ENCODE measurements at places on chromosomes 16 and 17.

DNA sequence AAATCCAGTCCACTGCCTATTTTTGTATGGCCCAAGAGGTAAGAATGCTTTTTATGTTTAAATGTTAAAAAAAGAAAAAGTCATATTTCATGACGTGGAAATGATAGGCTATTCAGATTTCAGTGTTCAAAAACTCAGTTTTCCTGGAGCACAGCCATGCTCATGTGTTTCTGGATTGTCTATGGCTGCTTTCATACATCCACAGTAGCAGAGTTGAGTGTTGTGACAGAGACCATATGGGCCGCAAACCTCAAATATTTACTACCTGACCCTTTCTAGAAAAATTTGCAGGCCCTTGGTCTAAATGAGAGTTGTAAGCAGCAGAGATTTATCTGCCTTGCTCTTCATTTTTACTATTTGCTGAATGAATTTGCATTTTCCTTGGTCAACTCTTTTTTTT lies 264.1 kb downstream of the CBLN1 start:
- DNase-seq: no peak

DNA sequence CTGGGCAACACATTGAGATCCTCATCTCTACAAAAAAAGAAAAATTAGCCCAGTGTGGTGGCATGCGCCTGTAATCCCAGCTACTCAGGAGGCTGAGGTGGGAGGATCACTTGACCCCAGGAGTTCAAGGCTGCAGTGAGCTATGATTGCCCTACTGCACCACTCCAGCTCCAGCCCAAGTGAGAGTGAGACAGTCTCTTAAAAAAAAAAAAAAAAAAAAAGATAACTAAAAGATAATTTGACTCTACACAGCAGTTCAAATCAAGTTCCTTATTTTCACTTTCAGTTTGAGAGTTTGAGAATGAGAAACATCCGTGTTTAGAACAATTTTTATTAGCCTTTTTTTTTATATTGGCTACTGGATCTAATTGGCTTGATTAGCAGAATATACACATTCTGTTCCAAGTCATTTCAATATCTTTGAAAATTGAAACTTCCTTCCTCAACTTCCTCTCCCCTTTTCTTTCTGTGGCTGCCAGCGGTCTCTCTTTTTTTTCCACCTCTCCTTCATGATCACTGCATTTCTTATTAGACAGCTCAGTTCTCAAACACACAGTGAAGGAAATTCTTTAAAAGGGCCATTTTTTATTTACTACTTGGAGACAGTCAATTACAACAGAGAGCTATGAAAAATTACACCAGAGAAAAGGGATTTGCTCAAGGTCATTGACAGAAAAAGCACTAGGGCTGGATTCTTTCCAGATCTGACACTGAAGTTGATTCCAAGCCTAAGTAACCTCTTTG lies 4.5 kb upstream of the ACSF2 start:
- no peak for DNase-seq

DNA sequence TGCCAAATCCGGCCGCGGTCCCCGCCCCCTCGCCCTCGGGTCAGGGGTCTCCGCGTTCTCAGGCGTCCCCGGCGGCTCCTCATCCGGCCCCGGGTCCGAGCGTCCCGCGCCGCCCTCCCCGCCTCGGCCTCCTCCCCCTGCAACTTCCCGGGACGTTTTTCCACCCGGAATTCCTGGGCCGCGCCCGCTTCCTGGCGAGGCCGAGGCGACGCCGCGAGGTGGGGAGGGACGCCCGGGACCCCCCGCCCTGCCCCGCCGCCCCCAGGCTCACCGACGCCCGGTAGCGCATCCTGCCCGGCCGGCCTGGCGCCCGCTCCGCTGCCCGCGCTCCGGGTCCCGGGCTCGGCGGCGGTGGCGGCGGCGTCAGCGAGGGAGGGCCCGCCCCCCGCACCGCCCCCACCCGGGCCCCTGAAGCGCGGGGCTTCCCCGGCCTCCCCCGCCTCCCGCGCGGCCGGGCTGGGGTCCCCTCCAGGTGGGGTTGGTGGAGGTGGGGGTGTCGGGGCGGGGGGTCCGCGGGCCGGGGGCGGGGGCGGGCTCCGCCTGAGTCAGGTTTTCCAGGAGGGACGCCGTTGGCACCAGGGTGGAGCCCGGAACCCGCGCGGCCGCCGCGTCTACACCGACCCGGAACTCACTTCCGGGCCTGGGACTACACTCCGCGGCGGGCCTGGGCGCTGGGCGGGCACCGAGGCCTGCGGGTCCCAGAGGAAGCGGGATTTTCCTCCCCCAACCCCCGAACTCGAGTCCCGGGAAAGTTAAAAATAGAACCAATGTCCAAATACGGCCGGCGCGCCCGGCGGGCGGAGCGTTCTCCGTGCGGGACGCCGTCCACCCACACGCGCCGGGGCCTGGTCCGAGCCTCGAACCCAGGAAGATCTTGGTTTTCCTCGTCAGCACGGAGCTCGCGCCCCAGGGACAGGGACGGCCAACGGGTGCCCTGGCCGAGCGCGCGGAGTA lies 6.8 kb downstream of the MYO1C start:
- DNase-seq: no peak

GRCh38 chr17:56974055-56974454 lies 3.9 kb upstream of the SCPEP1 start:
- no peak for DNase-seq

GRCh38 chr16:75565640-75566039 lies 539 bp upstream of the GABARAPL2 start:
- DNase-seq: no peak

- DNase-seq: no peak
Measured at GRCh38 chr17:18948476-18949006, 3.4 kb upstream of the SLC5A10 start.

DNA sequence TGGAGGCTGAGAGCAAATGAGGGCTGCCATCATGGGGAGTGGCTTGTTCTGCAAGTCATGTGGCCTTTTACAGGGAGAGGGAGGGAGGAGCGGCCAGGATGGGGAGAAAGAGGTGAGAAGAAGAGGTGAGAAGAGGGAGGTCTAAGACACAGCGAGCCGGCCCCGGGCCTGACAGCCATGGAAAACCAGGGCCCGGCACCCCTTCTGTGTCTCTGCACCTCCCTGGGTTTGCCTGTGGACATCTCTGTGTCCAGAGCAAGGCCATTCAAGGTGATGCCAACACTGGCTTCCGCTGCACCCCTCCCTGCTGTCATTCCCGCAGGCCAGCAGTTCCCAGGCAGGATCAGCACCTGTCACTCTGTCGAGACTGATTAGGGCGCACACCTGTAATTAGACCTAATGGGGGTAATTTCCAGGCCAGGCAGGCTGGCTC lies 75.6 kb downstream of the MGAT5B start:
- no peak for DNase-seq

- DNase-seq: no peak
Measured at GRCh38 chr17:22411185-22411784, 719.0 kb downstream of the KCNJ18 start.

GRCh38 chr17:3738562-3739295 lies 15.0 kb downstream of the HASPIN start:
- DNase-seq: peak; percentile 10

- DNase-seq: no peak
Measured at GRCh38 chr16:52446080-52446479, 100.9 kb downstream of the TOX3 start.

DNA sequence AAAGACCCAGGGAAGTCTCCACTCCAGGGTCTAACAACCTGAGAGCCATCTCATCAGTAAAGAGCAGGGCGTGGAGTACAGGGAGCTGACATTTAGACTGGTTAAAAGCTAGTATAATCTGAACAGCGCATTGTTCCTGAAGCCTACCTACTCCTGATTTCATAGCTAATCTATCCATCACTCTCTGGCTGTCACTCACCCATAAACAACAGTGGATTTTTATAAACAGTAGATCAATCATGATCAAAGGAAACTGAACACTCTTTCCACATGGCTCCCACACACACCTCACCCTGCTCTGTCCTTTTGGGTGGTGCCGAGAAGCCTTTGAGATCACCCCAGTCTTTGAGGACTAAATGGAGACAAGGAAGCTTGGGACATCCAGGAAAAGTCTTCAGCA lies 13.0 kb upstream of the COG1 start:
- DNase-seq: no peak

- peak; percentile 19 for DNase-seq
Measured at GRCh38 chr16:82119405-82119804, 50.6 kb downstream of the MPHOSPH6 start.

DNA sequence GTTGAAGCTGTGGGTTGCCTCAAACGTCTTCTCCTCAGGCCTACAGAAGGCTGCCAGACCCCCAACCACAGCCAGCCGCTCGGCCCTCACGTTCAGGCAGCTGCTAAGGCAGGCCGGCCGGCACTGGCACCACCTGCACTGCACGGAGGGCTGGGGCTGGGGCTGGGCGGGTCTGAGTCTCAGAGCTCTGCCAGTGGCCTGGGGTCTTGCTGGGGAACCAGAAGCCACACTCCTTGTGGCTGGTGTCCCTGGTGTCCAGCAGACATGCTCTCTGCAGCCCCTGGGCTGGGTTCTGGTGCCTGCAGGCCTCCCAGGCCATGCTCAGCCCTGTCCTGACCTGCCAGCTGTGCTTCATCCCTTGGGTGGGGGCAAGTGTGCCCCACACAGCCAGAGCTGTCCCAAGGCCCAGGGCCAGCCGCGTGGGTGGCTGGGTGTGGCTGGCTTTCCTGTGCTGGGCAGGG lies 42.0 kb downstream of the BAHCC1 start:
- DNase-seq: no peak

DNA sequence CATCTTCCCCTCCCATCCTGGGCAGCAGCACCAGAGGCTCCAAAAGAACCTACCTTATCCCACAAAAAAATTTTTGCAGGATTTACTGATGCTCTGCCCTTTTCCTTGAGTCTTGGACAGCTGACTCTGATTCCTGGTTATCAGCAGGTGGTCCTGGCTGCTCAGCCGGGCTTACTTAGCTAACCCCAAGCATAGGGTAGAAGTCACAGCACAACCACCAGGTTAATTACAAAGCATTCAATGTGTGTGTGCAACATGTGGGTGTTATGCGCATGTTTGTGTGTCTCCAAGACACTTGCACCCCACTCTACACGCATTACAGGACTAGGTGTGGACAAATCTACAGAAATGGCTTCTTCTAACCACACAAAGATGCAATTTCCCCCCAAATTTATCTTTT lies 36.3 kb downstream of the PECAM1 start:
- no peak for DNase-seq

DNA sequence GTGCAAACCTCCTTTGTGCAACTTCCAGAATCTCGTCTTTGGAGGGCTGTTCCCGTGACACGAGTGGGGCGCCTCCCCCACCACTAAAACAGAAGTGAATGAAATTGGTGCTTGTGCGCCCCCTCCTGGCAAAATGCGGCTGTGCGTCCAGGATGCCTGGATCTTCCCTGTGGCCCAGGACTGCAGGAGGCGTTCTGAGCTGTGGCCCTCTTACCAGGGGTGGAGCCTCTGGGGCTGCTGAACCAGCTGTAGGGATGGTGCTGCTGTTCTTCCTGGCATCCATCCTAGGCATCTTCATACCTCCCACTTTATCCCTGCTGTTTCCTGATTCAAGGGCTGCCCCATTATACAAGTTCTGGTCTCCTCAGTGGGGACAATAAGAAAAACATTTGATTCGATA lies 18.5 kb upstream of the NAGLU start:
- DNase-seq: peak; percentile 10

GRCh38 chr17:64785011-64785421 lies 122.9 kb upstream of the SMURF2 start:
- no peak for DNase-seq

DNA sequence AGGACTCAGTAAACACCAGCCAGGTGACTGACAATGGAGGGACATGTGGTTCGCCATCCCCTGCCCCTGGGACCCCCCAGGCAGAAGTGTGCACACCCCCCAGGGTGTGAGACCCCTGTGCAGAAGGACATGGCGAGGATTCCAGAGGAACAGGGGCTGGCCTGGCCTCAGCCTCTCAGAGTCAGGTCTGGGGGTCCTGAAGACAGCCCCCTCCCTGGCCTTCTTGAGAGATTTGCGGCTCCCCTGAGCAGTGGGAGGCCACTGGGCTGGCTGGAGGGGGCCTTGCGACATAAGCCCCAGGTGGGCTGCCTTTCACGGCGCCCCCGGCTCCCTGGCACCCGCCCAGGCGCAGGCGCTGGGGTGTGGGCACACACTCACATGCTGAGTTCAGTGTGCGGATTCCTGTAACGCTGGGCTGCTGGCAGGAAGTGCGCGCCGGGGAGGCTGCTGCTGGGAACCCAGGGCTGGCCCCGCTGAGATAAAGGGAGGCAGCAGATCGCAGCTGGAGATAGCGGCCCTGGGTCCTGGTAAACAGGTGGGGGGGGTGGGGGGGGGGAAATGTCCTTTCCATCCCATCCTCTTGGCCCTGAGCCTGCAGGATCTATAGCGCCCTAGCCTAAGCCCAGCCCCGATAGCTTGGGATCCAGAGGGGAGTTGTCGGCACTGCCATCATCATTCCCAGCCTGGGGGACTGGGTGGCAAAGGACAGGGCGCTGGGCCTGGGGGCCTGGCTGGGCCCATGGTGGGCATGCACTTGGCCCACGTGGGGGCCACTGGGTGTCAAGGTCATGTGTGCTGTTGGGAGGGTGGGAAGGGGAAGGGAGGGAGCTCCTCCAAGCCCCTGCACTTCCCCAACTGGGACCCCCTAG lies 27.1 kb downstream of the TMEM235 start:
- no peak for DNase-seq

DNA sequence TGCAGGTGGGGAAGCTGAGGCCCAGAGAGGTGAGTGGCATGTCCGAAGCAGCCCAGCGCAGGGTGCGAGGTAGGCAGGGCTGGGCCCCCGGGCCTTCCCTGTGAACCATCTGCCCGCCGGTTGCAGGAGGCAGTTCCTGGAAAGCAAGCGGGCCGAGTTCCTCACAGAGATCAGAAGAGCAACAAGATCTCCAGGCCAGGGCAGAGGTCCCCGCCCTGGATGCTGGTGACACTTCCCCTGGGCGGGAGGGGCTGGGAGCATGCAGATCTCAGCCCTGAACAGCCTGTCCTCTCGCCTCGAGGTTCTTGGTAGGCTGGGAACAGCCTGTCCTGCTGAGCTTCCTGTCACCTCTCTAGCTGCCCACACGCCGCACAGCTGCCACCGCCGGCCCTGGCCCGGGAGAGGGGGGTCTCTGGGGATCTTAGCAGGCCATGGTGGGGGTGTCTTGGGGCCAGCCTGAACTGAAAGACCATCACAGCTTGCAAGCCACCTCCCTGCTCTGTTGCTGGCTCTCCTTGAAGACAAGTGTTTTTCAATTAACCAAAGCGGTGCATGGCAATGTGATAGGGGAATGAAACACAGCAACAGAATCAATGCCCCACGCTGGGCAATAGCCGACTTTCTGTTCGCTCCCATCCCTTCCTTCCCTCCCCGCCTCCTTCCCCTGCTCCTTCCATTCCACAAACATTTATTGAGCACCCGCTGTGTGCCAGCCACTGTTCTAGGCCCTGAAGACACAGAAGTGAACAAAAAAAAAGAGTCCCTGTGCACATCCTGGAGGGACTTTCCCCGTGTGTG lies 31.7 kb downstream of the SOCS1 start:
- DNase-seq: no peak
